ENCODE measurements at places on chromosomes 7 and 10.

DNA sequence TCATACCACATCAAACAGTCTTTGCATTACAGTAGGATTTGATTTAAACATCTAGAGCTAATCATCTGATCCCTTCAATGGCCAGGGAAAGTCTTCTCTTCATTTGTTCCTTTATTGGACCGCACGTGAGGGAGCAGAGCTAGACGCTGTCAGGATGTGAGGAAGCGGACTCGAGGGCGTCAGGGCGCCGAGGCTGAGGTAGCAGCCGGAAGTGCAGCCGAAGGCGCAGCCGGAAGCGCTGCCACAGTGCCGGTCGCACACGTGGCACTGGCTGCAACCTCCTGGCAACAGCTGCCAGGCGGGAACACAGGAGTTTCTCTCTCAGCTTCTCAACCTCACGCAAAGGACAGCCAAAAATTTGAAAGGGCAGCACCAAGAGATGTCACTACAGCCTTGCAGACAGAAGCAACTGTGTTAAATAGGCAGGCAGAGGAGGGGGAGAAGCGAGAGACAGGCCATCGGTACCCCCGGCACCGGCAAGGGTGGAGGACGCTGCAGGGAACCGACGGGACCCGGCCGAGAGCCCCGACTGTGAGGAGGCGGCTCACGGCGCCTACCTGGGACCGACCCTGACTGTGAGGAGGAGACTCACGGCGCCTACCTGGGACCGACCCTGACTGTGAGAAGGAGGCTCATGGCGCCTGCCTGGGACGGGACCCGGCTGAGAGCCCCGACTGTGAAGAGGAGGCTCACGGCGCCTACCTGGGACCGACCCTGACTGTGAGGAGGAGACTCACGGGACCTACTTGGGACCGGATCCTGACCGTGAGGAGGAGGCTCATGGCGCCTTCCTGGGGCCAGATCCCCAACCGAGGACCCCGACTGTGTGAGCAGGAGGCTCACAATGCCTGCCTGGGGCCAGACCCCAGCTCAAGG, 32.3 kb downstream of the VIPR2 start:
- DNase-seq: no peak

GRCh38 chr7:69245646-69246045, 352.6 kb upstream of the AUTS2 start:
- DNase-seq: no peak

DNA sequence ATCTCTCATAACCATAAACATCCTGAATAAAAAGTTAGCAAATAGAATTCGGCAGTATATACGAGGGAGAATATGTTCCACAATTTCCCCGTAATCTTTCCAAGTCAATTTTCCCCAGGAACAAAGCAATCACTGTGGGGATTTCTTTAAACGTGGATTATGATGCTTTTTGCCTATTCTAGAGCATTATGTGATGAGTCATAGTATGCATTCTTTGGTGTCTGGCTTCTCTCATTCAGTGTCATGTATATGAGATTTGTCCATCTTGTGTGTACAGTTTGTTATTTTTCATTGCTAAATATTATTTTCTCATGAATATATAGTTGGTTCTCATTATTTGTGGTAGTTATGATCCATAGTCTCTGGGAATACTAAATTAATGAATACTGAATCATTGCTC, 9.9 kb upstream of the OR9A4 start:
- DNase-seq: no peak

DNA sequence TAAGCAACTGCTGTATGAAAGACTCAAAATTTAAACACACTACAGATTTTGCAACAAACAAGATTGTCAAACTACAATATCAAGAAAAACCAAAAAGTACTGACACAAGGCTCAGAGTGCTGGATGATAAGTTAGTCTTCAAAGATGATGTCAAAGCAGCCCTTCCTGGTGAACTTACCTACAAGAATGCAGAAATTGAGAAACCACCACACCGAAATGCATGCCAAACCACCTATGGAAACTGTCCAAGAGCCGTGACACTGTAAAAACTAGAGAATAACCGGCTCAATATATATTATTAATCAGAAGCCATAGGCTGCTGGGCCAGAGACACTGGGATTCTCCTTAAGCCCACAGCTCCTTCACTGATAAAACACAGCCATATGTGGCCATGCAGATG, 25.3 kb downstream of the DENND11 start:
- DNase-seq: peak; percentile 39

DNA sequence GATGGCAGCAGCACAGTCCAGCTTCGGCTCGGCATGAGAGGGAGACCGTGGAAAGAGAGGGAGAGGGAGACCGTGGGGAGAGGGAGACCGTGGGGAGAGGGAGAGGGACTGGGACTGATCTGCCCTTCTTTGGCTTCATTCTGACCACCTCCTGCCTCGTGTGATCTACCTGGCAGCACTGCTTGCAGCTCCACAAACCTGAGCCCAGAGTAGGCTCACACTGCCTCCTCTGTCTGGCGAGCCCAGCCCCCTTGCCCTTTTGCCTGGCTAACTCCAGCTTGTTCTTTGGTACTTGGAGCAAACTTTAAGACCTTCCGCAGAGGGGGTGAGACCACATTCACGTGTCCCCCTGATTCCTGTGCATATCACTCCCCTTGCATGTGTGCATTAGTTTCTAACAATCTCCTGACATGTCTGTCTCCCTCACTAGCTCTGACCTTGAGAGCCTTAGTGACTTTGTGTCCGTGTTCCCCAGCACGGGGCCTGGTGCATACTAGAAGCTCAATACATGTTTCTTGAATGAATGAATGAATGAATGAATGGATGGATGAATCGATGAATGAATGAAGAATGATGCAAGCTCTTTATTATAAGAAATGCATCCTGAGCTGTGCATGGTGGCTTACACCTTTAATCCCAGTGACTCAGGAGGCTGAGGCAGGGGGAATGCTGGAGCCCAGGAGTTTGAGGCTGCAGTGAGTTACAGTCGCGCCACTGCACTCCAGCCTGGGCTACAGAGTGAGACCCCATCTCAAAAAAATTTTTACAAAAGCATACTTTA, 31.2 kb downstream of the UBTD1 start:
- DNase-seq: no peak

GRCh38 chr7:121755286-121755685, 117.7 kb upstream of the PTPRZ1 start:
- DNase-seq: no peak
